ENCODE measurements at places on chromosomes 12 and 14. TPM values are rescaled to one million over a fixed set of nuclear protein-coding genes. Genes with fewer than 3 reads are reported as not detected.

DNA sequence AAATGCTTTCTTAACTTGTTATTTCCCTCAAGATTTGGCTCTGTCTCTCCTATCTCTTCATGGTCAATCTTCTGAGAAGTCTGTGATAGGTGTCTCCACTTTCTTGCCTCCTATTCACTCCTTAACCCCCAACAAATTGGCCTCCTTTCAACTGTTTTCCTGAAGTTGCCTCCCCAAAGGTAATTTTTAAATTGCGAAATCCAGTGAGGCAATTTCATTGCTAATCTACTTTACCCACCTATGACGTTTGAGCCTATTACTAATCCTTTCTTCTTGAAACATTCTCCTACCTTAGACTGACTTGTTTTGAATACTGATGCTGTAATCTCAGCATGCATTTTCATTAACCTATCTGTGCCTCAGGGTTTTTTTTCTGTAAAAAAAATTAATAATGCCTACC, 6.0 kb upstream of the KCNH5 start:
- no peak for DNase-seq

GRCh38 chr12:52876372-52876771, 27.6 kb upstream of the KRT78 start:
- no peak for DNase-seq

GRCh38 chr14:87696485-87696884, 296.5 kb downstream of the GALC start:
- no peak for DNase-seq

PPM1H gene
- 19.6 TPM for total RNA-seq

FAM181A gene
- not detected for total RNA-seq

- no peak for DNase-seq
Observed at GRCh38 chr12:76226397-76226796, 121.8 kb downstream of the BBS10 start.

DNA sequence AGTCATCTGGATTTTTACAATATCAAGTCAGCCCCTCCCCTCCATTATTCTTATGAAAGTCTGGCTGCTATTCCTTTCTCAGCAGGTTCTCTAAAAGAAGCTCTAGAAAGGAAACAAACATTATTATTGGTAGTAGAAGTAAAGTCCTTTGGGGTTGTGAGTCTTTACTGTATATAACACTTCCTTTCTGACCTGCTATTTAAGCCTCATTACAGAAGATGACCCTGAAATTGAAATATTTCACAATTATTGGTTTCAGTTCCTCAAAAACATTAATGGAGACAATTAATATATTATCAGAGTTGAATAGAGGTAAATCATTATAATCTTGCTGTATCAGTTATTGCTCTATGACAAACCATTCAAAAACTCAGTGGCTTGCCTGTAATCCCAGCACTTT, 19.3 kb downstream of the PLEKHA5 start:
- no peak for DNase-seq

SYT1 gene
- total RNA-seq: 1.8 TPM

DNA sequence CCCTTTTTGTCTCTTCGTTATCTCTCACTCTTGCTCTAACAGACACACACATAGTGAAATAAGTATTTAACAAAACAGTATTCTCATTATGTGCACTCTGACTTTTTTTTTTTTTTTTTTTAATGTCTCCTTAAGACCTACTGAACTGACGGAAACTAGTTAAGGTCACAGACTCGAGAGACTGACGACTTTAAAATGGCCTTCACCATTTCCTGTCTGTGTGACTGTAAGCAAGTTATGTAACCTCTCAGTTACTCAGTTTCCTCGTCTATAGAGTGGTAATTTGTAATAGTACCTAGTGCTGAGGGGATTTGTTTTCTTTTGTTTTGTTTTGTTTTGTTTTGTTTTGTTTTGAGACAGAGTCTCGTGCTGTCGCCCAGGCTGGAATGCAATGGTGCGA, 284.8 kb downstream of the FBXL14 start:
- no peak for DNase-seq

DNA sequence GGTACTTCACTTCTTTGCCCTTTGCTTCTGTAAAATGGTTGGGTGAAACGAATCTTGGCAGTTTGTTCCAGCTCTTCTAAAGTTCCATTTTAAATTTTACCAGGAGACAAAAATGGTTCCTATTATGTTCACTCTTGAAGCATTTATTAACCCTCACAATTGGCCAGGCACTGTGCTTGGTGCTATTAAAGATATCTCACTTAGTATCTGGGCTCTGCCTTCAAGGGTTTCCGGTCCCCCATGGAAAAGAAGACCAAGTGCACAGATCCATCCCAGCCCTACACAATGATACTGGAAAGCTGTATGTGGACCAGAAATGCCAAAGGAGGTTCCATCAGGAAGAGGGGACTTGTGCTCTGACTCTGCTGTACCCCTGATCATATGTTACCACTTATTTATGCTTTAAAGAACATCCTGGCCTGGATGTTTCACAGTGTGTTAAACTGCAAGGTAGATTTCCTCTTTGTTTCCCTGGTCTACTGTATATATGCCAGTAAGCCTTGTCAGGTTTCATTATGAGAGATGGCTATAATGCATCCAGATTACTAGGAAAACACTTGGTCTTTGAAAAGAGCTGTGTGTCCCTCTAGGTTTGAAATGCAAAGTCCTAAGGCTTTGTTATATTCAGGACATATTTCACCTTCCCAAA, 154.8 kb downstream of the PRKCH start:
- no peak for DNase-seq

NFATC4 gene
- 37.8 TPM for total RNA-seq

DNA sequence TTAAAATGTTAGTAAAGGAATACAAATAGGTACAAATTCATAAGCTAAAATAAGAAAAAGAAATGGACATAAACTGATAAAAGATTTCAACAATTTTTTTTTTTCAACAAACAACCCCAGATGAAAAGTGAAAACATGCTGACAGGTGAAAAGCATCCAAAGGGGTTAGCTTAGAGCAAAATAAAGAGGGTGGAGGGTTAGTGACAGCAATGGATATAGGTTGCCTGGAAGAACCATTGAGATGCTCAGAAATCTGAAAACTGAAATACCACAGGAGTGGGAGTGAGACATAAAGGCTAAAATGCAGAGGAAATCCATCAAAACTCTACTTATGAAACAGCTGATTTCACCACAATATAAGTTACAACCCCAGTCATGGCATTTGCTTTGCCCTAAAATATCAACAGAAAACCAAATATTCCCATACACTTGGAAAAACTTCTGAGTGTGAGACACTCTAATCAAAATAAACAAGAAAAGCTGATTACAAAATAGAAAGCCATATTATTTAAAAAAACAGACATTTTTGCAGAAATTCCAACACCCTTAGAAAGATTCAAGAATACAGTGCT, 136.3 kb upstream of the PLEKHG7 start:
- DNase-seq: no peak

GRCh38 chr12:27652174-27652763, 44.0 kb upstream of the REP15 start:
- DNase-seq: peak; percentile 91

- DNase-seq: peak; percentile 87
Observed at GRCh38 chr12:74890237-74890599, 319.4 kb downstream of the KCNC2 start.

DNA sequence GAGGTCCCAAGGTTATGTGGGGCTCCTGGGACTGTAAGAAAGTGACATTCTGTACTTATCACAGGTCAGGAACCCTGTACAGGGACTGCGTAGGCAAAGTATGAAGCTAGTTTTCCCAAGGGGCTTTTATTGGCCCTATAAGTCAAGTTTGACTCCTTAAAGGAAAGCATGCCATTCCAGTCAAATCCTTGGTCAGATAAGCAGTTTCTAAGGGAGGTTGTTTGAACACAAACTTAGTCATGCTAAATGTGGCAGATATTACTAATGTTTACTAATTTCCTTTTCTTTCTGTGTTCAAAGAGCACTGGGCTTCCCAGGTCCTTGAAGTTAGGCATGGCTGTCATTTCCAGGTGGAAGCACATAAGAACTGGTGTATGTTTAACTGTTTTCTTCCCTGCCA, 472.4 kb downstream of the ATP23 start:
- peak; percentile 48 for DNase-seq

DNA sequence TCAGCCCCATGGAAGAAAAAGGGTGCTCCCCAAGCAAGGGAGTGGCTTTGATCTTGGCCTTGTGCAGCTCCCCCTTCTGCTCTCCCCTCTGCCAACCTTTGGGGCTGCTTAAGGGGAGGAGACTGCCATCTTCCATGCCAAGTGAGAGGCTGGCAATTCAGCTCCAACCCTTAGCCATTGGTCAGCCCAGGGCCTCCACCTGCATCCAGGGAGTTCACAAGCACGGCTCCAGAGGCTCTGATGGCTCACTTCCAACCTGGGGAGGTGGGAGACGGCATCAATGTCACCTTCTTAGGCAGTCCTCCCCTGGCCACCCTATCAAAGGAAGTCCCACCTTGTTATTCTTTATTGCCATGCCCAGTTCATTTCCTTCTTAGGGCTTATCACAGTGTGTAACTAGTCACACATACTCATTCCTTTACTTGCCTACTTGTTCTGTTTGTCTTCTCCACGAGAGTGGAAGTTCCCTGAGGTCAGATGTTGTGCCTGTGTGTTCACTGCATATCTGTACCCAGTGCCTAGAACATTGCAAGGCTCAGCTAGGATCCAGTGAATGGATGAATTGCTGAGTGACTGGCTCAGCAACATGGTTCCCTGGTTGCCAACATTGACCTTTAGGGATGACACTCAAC, 5.0 kb downstream of the HDAC7 start:
- DNase-seq: no peak

DNA sequence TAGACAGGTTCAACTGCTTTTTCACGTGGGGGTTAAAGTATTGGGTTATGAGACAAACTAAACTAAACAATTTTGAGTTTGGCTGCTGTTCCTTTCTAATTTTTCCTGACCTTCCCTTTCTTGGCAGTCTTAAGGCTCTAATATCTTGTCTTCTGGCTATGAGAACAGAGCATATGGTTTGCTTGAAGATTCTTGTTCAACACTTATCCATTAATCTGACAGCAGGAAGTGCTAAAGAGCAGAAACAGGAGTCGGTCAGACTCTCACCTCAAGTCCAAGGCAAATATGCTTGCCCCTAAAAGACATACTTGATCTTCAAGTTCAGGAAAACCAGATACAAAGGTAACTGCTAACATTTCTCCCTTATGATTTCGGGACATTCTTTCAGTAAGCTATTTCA, 52.6 kb upstream of the KCNJ8 start:
- DNase-seq: no peak

GPR162 gene
- 1.2 TPM for total RNA-seq

DNA sequence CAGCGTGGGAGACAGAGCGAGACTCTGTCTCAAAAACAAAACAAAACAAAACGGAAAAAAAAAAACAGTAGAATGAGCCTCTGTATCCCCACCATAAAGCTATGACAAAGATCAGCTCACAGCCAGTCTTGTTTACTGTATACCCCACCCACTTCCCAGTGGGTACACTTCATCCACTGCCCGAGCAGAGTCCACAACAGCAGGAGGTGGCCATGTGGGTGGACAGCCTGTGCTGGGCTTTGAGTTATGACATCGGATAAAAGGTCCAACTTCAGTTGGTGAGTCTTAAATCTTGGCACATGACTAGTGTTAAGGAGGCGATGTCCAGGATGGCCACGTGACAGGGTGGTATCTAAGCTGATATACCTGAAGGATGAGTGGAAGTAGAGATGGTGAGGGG, 34.8 kb upstream of the MAPKAPK5 start:
- peak; percentile 50 for DNase-seq

- DNase-seq: no peak
Observed at GRCh38 chr14:29376237-29376636, 551.4 kb downstream of the PRKD1 start.

DNA sequence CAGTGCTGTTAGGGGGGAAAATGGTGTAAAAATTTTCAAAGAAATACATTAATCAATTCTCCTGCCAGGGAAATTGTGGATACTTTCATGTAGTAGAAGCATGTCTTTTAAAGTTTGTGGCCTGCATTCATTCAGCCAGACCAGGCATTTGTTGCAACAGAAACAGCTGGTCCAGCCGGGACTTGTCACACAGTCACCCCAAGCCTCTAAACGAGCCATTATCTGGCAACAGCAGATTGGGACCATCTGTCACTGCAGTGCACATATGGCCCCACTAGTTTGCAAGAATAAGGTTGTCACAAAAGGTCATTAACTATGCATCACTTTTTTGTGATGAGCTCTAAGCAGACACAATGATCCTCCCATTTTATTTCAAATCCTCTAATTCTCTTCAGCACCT, 193.9 kb downstream of the PHLDA1 start:
- DNase-seq: no peak

TTC7B gene
- total RNA-seq: 16.1 TPM

- DNase-seq: no peak
Observed at GRCh38 chr12:104463368-104463767, 6.6 kb downstream of the CHST11 start.

DNA sequence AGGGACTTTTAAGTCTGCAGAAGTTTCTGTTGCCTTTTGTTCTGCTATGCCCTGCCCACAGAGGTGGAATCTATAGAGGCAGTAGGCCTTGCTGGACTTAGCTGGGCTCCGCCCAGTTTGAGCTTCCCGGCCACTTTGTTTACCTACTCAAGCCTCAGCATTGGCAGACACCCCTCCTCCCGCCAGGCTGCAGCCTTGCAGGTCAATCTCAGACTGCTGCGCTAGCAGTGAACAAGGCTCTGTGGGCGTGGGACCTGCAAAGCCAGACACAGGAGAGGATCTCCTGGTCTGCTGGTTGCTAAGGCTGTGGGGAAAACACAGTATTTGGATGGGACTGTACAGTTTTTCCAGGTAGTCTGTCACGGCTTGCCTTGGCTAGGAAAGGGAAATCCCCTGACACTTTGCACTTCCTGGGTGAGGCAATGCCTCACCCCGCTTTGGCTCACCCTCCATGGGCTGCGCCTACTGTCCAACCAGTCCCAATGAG, 43.7 kb downstream of the CCDC59 start:
- peak; percentile 77 for DNase-seq

GRCh38 chr12:4710113-4710512, 10.1 kb upstream of the GALNT8 start:
- DNase-seq: no peak

GRCh38 chr14:101813171-101813759, 51.8 kb downstream of the PPP2R5C start:
- no peak for DNase-seq

RIPK3 gene
- total RNA-seq: 4.8 TPM
